ENCODE measurements at places on chromosomes 6 and 20.

DNA sequence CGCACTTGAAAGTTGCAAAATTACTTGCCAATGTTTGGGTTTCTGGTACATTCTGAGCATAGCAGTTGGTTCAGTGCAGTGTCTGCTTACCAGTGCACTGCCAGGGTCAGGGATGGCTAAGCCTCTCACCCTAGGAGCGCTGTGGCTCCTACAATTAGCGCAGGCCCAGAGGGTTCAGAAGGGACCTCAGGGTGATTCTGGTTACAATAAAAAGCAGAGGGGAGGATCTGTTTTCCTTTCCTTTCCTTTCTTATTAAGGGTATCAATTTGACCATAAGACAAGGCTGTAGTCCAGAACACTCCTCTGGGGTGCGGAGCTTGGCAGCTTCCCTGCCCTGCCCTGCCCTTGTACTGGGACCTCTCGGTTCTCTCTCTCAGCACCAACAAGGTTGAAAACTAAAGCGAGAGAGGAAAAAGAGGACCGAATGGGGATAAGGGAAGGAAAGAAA is 2.6 kb downstream of the MAFB start:
- no peak for DNase-seq

DNA sequence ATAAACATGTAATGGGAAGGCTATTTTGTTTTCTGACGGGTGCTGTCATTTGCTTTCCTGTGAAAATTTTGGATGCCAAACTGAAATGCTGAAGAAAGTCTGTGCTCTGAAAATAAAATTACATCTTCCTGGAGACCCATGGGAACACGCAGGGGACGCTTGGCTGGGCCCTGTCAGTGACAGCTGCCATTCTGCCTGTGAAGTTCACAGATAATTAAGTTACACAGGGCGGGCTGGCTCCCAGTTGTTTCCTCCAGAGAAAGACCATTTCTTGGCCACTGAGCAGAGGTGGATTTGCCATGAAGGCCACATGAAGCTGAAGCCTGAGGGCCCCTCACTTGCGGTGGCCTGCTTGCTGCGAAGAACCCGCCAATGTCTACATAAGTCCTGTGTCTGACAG is 93.5 kb downstream of the TMEM170B start:
- DNase-seq: no peak

DNA sequence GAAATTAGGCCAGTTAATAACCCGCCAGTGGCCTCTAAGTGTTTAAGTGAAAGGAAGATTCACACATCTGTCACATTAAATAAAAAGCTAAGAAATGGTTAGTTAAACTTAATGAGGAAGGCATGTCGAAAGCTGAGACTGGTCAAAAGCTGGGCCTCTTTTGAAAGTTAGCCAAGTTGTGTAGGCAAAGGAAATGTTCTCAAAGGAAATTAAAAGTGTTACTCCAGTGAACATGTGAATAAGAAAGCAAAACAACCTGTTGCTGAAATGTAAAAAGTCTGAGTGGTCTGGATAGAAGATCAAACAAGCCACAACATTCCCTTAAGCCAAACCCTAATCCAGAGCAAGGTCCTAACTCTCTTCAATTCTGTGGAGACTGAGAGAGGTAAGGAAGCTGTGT is 10.9 kb upstream of the MTRF1L start:
- DNase-seq: no peak

GRCh38 chr20:54044156-54044555 is 26.2 kb downstream of the BCAS1 start:
- DNase-seq: peak; percentile 54

GRCh38 chr6:127423921-127424320 is 35.3 kb downstream of the KIAA0408 start:
- DNase-seq: no peak

DNA sequence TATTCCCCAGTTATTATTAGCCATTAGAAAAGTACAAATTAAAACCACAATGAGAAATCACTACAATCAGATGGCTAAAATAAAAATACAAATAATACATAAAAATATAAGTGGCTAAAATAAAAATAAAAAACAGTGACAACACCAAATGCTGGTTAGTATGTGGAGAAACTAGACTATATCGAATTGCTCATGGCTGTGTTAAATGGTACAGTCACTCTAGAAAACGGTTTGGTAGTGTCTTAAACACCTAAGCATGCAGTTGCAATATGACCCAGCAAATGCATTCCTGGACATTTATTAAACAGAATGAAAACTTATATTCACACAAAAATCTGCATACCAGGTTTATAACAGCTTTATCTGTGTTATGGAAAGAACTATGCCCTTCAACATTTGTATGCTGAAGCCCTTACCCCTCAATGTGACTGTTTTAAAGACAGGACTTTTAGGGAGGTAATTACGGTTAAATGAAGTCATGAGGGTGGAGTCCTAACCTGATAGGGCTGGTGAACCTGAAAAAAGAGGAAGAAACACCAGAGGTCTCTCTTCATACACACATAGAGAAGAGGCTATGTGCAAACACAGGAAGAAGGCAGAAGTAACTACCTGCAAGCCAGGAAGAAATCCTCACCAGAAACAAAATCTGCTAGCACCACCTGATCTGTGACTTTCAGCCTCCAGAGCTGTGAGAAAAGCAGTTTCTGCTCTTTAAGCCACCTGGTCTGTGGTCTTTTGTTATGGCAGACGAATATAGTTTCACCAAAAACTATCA is 84.9 kb downstream of the ASCC3 start:
- no peak for DNase-seq

DNA sequence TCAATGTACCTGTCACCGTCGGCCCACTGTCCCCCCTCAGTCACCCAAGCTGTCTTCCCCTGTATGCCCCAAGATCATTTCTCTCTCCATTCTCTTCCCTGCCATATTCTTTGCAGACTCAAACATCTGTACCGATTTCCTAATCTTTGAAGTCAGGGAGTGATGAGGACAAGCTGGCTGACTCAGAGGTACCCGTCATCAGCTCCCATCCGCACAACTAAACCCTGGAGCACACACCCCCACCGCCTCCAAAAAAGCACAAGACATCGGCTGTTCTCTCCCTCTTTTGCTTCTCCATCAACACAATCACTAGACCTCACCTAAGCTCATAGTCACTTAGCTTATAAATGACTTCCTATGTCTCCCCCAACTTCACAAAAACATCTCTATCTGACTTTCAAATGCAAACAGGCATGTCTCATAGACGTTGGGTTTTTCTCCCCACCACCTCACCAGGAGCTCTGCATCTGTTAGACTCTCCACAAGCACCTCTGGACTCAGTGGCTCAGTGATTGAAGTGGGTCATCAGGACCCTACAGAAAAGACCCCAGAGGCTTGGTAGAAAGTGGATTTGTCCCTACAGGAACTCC is 11.5 kb upstream of the NFATC2 start:
- DNase-seq: peak; percentile 68

DNA sequence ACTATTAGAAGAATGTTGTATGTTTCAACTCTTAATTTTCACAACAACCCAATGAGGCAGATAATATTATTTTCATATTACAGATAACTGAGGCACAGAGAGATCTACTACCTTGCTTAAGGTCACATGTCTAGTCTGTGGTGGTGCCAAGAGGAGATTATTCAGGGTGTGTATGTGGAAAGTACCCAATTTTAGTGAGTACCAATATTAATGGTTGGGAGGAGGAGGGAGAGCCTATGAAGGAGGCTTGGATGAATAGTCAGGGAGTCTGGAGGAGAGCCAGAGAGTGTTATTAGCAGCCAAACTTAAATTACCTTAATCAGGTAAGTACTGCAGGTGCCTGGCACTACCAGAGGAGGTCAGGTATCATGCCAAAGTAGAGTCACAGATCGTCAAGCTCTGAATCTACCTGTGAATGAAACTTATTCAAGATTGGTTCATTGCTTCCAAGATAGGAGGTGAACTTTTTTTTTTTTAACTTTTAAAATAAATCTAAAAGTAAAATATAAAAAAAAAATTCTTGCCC is 10.9 kb upstream of the CALHM6 start:
- DNase-seq: no peak

DNA sequence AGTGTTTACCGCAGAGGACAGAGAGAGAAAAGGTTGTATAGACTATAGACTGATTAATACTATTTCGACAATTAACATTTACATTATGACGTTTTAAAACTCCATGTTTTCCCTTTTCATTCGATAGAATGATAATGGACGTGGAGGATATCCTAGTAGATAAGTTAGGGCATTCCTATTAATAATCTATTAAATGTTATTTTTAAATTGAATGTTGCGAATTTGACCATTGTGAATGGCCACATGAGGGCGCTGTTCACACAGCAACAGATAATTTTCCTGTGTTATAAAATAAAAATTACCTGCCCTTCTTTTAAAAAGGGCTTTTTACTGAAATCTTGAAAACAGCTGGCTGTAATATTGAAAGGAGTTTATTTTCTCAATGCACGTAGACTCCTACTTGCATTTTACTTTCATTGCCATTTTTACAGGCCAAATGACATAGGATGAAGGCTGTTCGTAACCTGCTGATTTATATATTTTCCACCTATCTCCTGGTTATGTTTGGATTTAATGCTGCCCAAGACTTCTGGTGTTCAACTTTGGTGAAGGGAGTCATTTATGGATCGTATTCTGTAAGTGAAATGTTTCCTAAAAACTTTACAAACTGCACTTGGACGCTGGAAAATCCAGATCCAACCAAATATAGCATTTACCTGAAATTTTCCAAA is 3.3 kb downstream of the ADGRB3 start:
- DNase-seq: no peak

DNA sequence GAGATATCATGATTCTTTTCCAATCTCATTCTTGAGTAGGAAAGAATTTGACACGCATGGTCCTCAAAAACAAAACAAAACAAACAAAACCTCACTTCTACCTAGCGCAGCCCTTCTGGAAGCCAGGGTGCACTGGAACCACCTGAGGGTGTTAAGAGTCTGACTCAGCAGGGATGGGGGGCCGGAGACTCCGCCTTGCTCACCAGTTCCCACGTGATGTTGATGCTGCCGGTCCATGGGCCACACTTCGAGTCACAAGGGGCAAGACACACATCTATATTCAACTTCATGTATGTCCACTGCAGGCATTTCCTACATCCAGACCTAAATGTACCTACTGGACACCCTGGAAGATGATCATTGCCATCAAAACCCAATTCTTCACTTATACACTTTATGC is 30.4 kb downstream of the BFSP1 start:
- DNase-seq: no peak

DNA sequence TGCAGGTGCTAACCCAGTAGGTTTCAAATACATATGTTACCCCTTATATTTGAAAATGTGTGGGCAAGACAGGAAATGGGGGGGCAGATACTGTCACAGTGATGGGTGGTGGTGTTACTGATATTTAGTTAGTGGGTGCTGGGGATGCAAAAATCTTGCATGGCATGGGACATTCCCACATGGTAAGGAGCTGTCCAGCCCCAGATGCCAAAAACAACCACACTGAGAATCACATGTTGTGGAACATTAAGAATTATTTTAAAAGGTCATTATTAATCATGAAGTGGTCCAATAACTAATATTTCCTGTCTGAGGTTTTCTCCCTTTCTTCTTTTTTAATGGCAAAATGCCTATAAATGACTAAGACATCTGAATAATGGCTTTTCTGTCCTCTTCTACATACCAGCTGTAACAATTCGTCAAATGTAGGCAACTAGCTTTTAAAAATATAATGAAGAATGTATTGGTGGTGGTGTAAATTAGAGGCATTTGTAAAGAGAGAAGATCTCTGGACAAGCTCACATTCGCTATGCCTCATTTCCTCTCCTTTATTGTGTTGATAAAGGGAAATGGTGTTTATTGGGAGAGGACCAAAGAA is 57.3 kb upstream of the SLC35B3 start:
- DNase-seq: peak; percentile 2

DNA sequence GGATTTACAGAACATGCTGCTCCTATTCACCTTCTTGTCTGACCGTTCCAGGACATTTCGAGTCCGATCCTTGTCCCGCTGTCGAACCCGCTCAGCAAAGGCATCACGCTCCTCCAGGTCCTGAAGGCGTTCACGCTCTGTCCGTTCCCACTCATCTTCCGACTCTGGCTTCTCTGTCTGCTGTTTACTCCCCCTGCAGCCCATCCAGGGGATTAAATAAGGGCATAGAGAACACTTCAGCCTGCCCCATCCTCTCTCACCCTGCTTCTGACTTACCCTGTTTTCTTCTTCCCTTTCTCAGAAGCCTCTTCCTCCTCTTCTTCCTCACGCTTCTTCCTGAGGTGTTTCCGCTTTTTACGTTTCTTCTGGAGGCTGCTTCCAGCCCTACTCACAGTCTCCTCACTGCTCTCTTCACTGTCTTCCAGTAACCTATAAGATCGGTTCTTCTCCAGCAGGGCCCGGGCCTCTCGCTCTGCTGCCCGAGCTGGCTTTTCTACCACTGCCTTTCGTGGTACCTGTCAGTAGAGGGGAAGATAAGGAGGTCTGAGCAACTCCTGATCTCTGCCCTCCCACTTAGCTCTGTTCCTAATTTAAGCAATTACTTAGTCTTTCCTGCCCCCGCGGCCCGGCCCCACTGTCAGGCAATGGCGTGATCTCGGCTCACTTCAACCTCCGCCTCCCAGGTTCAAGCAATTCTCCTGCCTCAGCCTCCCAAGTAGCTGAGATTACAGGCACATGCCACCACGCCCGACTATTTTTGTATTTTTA is 1.9 kb downstream of the DHX16 start:
- DNase-seq: no peak

- DNase-seq: no peak
Measured at GRCh38 chr6:44475417-44475778, 87.9 kb downstream of the CDC5L start.

DNA sequence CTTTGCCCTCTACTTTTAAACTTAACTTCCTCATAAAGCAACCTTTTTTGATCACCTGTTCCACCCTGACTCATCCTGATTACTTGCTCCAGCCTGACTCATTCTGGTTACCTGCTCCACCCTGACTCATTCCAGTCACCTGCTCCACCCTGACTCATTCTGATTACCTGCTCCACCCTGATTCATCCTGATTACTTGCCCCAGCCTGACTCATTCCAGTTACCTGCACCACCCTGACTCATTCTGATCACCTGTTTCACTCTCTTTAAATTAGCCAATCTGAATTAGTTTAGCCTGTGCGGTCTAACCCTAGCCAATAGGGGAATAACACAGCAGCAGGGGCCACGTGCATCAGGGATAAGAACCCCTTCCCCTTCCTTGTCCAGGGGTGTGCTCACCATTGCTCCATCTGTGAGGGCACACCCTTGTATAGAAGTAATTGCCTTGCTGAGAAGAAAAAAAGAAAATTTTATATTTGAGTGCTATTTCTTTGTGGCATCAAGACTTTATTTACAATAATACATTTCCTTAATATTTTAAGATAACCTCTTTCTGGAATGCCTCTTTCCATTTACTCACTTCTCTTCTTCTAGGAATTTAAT is 17.9 kb downstream of the HLA-G start:
- peak; percentile 64 for DNase-seq

GRCh38 chr20:43945391-43946205 is 30.9 kb downstream of the TOX2 start:
- no peak for DNase-seq
